ENCODE measurements at places on chromosomes 3 and 15.

GRCh38 chr15:38536201-38536676 is 28.4 kb downstream of the RASGRP1 start:
- no peak for DNase-seq

DNA sequence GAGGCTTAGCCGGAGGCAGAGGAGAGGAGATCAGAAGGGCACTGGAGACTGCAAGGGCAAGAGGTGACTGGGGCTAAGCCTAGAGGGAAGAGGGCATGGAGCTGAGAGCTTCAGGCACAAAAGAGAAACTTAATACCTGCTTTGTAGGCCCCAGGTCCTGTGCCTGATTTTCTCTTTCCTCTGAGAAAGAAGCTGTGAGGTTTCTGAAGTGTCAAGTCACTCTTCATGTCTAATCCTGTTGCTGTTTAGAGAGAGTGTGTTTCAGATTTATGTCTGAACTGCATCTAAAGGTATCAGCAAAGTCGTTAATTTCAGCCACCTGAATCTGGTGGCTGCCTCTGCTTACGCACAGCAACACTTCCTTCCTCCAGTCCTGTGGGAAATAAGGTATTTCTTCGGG is 106.9 kb upstream of the RNU6-1 start:
- no peak for DNase-seq

- DNase-seq = no peak
Observed at GRCh38 chr3:47854720-47855455, 52.0 kb downstream of the DHX30 start.

GRCh38 chr3:135155791-135156190 is 360.7 kb downstream of the EPHB1 start:
- DNase-seq = no peak

DNA sequence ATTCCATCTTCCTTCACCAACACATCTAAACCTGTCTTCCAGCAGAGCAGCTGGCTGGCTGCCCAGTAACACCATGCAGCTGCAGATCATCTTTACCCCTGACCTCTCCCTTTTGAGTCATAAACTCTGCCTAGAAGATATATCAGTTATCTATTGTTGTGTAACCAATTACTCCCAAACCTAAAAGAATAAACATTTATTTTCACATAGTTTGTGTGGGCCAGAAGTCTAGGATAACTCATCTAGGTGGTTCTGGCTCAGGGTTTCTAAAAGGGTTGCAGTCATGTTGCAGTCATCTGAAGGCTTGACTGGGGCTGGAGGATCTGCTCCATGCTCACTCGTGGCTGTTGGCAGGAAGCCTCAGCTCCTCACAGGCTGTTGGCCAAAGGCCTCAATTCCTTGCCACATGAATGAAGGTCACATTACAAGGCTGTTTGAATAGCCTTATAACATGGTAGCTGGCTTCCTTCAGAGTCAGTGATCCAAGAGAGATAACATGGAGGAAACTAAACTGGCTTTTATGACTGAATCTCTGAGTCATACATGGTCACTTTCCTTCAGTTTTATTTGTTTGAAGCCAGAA is 92.8 kb downstream of the GOLIM4 start:
- no peak for DNase-seq

GRCh38 chr3:15345066-15345607 is 12.8 kb upstream of the SH3BP5 start:
- no peak for DNase-seq

DNA sequence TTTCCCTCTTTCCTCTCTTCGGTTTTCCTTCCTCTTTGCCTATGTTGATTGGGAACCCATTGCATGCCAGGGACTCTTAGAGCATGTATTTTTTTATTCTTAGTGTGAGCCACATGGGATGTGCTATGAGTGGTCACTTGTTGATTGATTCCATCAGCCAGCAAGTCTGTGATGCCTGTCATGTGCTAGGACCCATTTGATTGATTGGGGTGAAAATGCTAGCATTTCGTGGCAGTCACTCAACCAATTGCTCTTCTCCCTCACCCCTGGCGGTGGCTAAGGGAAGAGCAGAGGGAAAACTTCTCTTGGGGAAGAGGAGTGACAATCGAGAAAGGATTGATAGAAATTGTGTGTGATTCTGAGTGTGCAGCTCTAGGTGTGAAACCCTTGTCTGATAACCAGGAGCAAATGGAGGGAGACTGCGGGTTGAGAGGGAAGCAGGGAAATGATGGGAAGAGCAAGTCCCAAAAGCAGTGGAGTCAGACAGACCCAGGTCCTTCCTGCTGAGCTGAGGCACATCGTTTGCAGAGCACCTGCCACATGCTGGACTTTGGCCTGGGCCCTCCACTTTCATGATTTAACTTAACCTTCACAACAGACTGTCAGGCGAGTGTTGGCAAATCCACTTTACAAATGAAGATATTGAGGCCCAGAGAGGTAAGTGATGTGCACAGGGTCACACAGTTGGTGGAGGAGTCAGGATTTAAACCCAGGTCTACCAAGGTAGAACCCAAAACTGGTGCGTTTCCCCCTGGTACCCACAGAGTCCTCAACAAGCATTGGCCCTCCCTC is 40.0 kb downstream of the SLC6A11 start:
- no peak for DNase-seq

DNA sequence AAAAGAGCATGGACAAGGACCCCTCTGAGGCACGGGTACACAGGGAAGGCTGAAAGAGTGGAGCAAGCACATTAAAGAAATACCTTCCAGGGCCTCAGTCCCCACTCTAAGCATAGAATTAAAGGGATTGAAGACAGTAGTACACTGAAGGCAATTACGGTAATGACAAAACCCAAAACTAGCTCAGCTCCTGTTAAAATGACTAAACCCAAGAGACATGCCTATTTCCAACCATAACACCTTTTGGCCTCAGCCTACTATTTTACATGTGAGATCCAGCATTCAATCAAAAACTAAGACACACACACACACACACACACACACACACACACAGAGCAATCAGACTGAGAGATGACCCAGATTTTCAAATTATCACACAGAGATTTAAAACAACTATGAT is 19.8 kb downstream of the MAP4 start:
- DNase-seq = no peak
